ENCODE measurements at places on chromosomes 5 and 9.

DNA sequence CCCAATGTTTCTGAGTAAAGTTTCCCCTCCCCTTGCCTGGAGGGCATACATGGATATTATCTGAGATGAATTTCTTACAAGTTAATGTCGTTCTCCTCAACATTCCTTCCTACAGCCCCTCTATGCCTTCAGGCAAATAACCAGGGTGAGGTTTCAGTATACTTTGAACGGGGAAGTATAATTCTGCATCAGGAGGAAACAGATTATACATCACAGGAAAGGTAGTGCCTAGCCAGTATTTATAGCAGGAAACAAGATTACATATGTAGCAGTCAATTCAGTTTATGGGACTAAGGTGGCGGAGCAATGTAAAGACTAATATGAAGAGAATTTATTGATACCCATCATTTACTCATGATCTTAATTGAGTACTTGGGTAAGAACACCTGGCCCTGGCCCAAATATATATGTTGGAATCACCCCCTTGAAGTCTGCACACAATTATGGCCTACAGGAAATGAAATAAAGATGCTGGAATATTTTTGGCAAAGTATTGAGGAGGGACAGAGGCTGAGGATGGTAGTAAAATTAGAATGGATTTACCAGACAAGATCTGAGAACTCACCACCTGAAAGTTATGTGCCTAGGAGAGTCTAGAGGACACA lies 661.1 kb downstream of the PTPRD start:
- DNase-seq: no peak

DNA sequence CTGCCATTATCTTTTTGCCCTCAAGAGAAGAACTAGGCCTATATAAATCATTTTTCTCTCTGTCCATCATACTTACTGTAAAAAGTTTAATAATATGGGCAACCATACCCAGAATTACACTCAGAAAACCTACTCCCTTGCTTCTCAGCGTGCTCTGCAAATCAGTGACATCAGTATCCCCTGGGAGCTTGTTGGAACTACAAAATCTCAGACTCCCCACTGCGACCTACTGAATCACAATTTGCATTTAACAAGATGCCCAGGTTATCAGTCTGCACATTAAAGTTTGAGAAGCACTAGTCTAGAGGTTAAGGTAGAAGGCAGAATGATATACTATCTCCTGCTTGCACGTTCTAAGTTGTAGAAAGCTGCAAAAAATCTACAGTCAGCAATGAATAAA lies 127.2 kb downstream of the MLLT3 start:
- DNase-seq: no peak

DNA sequence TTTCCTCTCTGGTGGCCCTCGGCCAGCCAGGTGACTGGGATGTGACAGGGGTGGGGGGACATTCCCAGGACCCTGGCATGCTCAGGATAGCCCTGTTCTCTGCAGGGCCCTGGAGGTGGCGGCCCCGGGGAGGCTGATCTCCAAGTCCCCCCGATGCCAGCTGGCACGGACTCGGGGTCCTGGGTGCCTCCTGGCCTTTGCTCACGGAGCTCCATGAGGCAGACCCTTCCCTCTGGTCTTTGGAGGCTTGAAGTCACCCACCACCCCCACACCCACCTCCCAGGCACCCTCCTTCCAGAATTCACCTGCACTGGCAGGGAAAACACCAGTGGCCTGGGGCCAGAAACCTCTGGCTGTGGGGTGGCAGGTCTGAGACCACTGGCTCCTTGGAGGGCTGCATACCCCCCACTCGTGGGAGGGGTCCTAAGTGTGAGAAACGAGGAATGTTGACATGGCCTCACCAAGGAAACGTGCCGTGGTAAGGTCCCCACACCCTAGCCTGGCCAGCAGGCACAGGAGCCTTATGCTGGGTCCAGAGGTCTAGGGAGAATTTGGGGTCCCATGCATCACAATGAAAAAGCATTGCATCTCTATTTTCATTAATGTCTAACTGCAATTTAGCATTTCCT lies 130.8 kb upstream of the FAM120A start:
- DNase-seq: no peak

DNA sequence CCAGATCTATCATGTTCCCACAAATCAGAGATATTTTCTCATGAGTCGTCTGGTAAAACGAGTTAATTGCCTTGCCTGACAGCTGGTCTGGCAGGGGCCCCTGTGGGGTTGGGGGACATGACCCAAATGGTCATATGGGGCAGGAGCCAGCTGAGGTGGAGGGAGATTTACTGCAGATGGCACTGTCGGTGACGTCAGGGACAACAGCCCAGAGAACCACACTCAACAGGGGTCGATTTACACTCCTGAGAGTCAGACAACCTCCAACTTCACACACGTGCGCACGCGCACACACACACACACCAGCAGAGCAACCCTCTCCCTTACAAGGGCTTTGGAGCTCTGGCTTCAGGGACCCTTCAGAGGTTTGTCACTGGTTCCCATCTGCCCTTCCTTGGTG lies 23.4 kb upstream of the GABRP start:
- DNase-seq: no peak

- no peak for DNase-seq
Observed at GRCh38 chr5:107484281-107484680, 186.5 kb downstream of the EFNA5 start.

- DNase-seq: no peak
Observed at GRCh38 chr9:133470988-133471387, 7.9 kb downstream of the SLC2A6 start.

- DNase-seq: no peak
Observed at GRCh38 chr9:78188594-78188993, 47.3 kb upstream of the CEP78 start.

- DNase-seq: no peak
Observed at GRCh38 chr9:97384406-97385262, 27.3 kb upstream of the TDRD7 start.

GRCh38 chr5:129672006-129672405 lies 75.9 kb upstream of the MINAR2 start:
- DNase-seq: no peak

GRCh38 chr5:167001246-167001645 lies 1290.2 kb upstream of the WWC1 start:
- no peak for DNase-seq

DNA sequence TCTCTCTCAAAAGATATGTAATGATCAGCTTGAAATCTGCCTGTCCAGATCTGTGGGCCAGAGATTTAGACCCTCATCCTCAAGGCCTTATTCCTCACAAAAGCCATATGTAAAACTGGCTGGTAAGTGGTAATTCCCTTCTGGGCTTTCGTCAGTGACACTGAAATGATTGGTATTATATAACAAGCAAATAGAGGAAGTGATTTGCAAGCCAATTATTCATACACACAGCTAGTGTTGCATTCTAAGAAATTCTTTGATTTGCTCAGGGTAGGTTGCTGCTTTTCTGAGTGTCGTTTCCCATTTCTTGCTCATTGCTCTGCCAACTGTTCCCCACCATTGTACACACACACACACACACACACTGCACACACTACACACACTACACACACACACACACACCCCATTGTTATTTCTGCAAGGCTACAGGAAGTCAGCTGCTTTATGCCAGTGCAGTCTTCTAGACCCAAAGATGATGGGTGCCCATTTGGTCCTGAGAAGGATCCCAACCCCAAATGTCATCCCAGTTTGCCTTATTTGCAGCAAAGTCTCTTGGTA lies 76.8 kb downstream of the PRLR start:
- no peak for DNase-seq

DNA sequence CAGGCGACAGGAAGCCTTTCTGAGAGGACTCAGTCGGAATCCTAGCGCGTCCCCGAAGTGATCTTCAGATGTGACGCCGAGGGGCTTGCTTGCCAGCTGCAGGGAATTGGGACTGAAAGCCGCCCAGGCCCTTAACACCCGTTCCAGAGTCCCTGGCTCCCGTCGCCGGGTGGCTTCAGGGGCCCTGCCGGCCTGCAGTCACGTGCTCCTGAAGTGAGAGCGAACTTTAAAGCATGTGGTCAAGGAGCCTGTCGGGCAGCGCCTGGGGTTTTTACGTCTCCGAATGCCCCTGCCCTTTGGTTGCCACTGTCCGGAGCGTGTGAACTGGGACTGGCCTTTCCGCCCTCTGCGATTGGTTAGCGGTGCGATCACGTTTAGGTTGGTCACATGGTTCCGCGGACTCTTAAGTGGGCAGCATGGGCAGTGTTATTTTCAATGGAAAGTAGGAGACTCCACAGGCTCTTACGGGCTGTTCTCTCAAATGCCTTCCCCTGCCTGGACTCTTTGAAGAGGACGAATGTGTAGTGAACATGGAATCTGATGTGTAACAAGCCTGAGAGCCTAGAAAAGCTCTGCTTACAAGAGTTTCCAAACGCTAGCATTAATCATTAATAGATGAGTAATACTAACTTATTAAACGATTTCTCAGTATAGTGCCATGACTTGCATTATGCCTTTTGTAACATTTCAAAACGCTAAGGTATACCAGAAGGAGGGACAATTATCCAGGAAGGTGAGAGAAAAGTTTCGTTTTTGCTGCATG lies 1.9 kb downstream of the VLDLR start:
- DNase-seq: no peak

DNA sequence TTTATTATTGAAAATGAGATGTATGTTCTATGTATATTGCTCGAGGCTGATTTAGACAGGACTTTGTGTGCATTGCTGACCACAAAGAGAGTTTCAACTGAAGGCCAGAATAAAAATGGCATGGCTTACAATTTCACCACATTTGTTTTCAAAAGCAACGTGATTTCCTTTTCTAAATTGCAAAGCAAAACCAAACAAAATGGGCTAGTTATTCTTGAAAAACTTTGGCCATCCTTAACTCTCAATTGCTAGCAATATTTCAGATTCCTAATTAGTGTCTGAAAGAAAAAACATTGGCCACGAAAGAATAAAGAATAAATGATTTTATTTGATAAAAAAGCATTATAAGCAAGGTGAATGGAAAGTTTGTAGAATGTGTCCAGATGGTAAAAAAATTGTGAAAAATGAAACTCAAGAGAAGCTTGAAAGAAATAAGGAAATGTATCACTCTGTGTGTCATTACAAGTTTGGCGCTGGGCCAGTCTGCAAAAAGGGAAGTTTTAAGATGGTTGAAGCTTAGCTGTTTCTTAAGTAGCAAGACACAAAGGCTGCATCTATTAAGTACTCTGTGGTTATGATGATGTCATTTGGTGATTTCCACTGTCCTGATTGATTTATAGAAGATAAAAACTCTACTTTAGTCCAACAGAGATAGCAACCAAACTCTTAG lies 89.2 kb upstream of the PRLR start:
- no peak for DNase-seq

DNA sequence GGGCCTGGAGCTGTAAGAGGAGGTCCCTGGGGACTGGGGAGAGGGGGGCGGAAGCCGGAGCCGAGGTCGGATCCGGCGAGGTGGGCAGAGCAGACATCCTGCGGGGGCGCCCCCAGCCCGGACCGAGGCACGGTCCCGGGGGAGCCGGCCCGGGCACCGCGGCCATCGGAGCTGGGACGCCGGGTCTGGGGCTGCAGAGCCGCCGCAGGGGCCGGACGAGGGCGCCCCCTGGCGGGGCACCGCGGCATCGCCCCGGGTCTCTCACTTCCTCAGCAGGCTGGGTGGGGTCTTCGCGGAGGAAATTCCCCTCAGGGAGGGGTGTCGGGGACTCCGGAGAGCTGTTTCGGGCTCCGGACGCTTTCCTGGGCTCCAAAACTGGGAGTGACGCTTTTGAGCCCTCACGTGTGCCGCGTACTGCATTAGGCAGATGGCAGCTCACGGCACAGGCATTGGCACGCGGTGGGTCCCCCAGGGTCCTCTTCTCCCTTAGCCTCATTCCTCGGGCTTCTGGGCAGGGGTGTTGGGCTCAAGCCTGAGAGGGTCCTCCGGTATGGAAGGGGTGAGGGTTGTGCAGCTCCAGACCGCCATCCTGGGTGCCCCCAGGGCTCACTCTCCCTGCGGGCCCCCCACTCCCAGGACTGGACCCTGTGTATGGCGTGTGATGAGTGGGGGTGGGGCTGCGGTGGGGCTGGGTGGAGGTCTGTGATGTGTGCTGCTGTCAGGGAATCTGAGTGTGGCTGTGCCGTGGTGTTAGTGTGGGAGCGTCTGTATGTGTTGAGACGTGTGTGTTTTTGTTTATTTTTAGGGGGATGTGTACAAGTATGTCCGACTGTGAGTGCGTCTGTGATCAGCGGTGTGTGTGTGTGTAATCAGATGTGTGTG lies 29.6 kb downstream of the LHX2 start:
- DNase-seq: peak; percentile 52

DNA sequence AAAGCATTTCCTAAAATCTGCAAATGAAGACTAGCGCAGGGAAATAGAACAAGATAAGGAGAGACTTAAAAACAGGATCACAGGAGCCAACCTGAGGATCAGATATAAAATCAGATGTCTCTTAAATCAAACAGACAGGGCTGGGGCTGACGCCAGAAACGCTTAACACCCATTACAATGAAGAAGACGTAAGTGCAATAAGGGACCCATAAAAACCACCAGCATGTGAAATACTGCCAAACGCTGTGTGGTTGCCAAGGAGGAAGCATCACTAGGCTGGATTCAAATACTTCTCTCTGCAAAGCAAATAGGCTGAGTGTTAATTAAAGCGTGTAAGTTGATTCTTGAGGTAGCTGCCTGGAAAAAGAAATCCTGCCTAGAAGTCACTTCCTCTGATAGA lies 74.4 kb upstream of the ATP10B start:
- no peak for DNase-seq

- DNase-seq: no peak
Observed at GRCh38 chr5:14766584-14766983, 102.1 kb downstream of the OTULIN start.
